Activated CD4-positive, alpha-beta T cell treated with anti-CD3 and anti-CD28 coated beads, Interleukin-2, amount 50 U/mL, for 1 hour (primary cell): ENCODE measurements at places on chromosomes 12 and 14.

DNA sequence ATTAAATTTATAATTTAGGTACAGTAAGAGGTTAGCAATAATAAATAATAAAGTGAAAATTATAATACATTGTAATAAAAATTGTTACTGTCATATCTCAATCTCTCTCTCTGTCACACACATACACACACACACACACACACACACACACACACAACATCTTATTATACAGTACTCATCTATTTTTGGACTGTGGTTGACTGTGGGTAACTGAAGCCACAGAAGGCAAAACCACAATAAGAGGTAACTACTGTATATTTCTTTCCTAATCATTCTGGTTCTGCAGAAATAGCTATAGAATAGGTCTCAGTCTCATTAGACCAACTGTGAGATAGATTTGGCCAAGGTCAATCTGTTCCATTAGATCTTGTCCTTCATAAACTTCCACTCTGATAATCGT is 33.1 kb upstream of the PTPRO start:
- no peak for DNase-seq

- DNase-seq = no peak
These were observed 311.9 kb downstream of the BCL11B start for GRCh38 chr14:98959958-98960616.

- DNase-seq = no peak
These were observed 39.3 kb downstream of the FBRSL1 start for GRCh38 chr12:132529156-132529839.

DNA sequence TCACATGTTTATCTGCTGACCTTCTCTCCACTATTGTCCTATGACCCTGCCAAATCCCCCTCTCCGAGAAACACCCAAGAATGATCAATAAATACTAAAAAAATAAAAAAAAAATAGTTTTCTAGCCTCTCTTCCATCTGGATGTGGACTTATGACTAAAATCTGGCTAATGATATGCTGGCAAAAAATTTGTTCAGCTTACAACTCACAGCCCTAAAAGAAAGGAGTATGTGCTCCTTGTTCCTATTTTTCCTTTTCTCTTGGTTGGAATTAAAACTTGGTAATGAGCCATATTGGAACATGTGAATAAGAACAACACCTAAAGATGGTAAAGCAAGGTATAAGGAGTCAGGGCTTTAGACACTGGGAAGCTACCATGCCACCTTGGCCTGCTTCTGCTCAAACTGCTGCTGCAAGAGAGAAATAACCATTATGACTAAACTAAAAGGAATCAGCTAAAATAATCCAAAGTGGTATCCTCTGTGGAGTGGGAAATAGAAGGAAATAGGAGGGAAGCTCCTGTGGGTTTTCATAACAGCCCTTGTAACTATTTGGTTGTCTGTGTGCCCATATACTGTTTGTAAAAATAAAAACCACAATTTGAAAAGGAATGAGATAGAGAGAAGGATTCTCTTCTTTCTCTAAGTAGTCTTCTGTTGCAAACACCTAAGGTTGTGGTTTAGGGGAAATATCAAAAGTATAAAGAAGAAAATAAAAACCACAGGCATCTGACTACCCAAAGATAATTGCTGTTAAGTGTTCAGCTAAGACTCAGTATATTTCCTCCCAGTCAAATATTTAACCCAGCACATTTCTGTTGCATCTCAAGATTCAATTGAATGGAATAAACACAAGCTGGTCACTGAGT is 53.8 kb downstream of the SDR9C7 start:
- no peak for DNase-seq

DNA sequence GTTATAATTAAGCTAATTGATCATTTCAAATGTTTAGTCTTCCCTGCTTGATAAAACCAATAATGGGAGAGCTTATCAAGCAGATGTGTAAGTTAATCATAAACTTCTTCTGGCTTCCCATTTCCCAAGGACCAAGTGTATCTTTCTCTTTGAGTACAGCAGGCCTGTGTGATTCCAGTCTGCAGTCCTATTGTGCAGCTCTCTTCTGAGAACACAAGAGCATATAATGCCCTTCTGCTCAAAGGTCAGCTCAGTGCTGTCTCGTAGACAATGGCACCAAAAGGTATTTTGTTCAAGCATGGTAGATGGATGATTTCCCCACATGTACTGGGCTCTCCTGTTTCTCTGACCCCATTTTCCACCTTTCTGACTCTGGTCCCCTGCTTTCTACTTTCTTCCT is 101.8 kb upstream of the DYRK2 start:
- no peak for DNase-seq

- DNase-seq = no peak
These were observed 5.7 kb downstream of the SHMT2 start for GRCh38 chr12:57235017-57235727.

DNA sequence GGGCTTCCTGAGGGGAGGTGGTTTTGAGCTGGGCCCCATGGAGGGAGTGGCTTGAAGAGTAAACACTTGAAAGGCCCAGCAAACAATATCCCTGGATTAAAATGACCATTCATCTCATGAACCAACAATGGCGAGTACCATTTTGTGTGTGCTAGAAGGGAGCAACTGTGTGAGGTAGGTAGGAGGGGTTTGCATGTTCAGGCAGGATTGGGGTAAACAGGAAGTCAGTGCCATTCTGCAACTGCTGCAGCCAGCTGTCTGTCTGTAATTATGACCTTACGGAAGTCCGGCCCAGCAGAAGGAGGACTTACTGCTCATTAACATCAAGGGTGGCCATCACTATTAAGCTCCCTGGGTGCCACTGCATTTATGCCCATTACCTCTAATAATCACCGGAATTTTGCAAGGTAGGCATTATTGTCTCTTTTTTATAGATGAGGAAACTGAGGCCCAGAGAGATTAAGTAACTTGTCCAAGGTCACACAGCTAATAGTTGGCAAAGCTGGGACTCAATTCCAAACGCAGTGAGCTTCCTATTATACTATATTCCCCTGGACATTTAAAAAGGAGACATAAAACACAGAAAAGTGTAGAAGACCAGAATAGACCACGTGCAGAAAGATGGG is 16.6 kb upstream of the IFI27L2 start:
- DNase-seq = no peak

GRCh38 chr12:131131808-131132117 is 178.1 kb downstream of the ADGRD1 start:
- DNase-seq = no peak

GRCh38 chr14:101174522-101174838 is 271.0 kb upstream of the RTL1 start:
- DNase-seq = no peak

DNA sequence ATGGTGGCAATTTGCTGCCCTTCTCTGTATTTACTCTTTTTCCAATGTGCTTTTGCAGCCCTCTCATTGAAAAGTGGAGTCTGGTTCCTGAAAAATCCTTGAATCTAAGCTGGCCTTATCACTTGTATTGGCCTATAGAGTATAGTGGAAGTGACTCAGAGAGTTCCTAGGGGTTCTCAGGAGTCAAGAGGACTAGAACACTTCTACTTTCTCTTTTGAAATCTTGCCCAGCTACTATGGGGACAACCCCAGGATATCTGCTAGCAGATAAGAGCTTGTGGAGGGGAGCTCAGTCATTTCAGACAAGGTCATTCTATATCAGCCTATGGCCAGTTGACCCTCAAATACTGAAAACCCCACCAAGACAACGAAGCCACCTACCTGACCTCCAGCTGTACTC is 26.7 kb upstream of the WSCD2 start:
- no peak for DNase-seq

DNA sequence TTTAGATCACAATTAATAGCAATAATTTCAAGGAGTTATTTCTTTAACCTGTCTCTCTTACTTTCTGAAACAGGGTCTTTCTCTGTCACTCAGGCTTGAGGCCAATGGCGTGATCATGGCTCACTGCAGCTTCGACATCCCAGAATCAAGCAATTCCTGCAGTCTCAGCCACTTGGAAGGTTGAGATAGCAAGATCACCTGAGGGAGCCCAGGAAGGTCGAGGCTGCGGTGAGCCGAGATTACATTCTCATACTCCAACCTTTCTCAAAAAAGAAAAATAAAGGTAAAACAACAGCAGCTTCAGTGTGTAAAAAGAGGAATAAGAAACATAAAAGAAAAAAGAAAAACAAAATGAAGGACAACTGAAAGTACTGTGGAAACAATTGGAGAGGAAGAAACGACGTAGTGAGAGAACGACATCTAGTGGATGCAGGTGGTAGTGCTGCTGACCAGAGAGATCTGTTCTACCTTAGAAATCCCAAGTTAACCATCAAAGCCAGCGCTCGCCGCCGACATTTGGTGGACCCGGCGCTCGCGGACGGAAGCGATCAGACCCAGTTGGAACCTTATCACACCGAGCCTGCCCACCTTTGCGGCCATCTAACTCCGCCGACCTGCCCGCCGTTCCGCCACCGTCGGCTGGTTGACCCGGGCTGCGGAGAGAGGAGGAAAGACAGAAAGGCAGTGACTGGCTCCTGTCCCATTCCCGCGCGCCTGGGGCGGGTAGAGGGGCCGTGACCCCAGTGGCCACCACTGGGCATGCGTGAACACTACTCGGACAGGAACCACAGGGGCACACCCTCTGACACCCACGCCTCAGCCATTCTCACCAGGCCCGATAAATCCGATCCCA is 196.1 kb downstream of the ALG10 start:
- peak; percentile 63 for DNase-seq

DNA sequence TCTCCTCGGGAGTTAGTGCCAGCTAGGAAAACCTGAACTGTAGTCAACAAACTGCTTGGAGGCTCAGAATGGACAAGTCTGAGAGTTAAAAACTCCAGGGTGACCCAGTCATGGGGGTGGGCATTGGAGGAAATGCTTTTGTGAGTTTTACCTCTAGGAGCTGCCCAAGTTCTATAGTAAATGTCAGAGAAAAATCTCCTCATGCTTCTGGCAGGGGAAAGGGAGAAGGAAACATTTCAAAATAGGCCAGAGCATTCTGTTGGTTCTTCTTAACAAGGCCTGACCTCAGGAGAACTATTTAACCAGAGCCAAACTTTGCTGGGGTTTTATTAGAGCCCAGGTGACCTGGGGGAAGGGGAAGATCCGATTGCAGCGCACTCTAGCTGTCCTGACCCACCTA is 12.3 kb downstream of the NINJ2 start:
- no peak for DNase-seq

DNA sequence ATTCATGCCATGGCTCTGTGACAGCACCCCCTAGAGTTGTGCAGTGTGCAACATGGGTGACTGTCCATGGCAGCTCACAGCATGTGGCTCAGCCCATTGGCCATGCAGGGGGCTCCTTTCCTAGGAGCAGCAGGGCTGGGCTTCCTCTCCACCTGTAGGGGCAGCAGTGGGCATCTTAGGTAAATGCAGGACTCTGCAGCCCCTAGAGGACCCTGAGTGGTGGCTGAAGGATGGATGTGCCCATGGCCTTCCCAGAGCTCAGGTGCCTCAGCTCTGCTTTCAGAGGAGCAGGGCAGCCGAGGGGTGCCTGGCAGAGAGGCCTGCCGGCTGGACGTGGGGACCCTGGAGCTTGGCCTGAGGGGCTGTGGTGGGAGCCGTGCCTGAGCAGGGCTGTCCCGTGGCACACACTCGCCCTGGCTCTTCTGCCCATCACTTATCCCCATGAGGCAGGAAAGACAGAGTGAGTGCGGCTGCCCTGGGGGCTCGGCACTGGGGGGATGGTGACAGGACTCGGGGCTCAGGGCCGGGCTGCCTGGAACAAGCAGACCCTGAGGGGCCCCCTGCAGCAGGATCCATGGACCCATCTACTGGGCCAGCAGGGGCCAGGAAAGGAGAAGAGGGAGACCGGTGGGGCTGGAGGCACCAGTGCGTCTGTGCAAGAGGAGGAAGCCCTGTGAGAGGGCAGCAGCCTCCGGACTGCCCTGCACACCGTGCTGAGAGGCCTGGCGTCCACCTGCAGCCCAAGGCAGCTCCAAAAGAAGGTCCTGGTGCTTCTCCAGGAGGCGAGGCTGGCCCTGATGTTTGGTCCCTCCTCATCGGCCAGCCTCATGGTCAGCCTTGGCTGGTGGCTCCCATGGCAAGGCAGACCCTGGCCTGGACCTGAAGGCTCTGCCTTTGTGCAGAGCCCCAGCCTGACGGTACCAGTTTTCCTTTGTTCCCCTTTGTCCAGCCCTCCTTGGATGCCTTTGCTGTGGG is 7.6 kb downstream of the ADSS1 start:
- no peak for DNase-seq

GRCh38 chr14:37816743-37817295 is 221.4 kb downstream of the TTC6 start:
- DNase-seq = no peak

DNA sequence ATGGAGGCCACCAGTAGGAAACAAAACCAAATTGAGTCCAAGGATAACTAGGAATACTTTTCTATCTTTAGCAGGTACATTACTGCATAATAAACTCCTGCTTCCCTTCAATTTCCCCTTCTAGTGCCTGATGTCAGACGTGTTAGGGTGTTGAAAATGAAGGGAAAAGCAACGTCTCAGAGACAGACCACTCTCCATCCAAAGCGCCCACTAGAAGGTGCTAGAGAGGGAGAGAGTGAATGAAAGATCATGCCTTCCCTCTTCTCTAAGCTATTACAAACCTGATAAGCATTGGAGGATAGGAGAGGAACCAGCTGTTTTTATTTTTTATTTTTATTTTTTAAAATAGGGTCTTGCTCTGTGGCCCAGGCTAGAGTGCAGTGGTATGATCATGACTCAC is 64.1 kb downstream of the ZNF641 start:
- no peak for DNase-seq

DNA sequence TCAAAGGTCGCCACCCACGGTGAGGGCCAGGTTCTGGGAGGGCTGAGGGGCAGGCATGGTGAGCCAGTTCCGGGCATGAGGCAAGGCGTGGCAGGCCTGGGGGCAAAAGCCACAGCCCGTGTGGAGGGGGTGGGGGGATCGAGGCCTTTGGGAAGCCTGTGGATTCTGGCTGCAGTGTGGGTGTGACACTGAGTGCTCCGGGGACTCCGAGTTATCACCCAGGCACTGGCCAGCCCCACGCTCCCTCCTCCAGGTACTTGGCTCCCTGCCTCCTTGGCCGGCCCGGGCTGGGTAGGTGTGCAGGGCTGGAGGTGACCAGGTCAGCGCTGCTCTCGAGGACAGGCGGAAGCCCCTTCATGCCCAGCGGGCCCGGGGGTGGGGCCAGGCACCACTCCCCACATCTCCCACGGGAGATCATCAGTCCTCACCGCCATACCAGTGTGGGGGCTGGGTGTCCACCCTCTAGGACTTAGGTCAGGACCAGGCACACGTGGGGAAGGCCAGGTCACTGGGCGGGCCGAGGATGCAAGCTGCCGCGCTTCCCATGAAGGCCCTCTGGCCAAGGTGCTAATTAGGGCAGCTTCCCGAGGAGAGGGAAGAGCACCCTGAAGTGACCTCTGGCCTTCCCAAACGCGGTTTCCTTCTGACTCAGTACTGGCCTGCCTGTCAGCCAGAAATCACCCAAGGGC is 34.1 kb upstream of the TDRD9 start:
- no peak for DNase-seq

GRCh38 chr12:91142221-91142631 is 30.9 kb upstream of the LUM start:
- DNase-seq = no peak

- DNase-seq = no peak
These were observed 29.9 kb upstream of the LRTM2 start for GRCh38 chr12:1790444-1790843.
